ENCODE measurements at places on chromosomes 3 and 15.
A peak's percentile ranks its signal among the peaks of the same experiment; 100 is the strongest.

- DNase-seq = no peak
Measured at GRCh38 chr3:133926736-133927539, 31.3 kb upstream of the RAB6B start.

GRCh38 chr15:92881211-92881754 is 18.8 kb upstream of the CHD2 start:
- no peak for DNase-seq

- DNase-seq = no peak
Measured at GRCh38 chr15:47720555-47720954, 3.2 kb downstream of the SEMA6D start.

DNA sequence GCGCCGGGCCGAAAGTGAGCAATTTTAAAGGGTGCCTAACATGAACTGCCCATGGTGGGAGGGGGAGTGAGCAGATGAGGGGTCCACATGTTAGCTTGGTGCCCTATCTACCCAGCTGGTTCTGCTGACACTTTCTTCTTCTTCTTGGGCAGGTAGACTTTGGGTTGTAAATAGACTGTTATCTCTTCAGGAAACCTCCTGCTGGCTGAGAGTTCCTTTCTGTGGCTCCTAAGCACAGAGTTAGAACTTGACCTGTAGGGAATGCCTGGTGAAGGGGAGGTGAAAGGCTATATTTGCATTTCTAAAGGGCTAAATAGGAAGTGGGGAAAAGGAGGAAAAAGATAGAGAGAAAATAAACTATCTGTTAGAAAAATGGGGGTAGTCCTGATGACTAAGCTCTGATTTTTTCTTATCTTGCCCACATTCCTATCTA is 521.4 kb upstream of the TGFBR2 start:
- no peak for DNase-seq

DNA sequence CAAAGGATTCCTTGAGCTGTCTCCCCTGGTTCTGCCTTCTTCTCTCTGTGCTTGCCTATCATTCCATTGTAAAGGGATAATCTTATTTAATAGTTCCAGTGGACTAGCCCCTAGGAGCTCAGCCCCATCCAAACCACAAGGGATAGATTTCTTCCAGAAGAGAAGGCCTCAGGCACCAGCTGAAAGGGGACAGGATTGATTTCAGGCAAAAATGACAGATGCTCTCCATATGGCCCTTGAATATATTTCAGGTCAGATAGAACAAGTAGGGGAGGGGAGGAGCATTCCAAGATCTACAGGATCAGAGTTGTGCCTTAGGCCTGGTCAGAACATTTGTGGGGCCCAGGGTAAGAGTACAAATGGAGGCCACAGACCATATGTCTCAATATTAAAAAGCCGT is 85.3 kb downstream of the RPLP1 start:
- no peak for DNase-seq

GRCh38 chr3:157091083-157091833 is 68.7 kb downstream of the CCNL1 start:
- no peak for DNase-seq

DNA sequence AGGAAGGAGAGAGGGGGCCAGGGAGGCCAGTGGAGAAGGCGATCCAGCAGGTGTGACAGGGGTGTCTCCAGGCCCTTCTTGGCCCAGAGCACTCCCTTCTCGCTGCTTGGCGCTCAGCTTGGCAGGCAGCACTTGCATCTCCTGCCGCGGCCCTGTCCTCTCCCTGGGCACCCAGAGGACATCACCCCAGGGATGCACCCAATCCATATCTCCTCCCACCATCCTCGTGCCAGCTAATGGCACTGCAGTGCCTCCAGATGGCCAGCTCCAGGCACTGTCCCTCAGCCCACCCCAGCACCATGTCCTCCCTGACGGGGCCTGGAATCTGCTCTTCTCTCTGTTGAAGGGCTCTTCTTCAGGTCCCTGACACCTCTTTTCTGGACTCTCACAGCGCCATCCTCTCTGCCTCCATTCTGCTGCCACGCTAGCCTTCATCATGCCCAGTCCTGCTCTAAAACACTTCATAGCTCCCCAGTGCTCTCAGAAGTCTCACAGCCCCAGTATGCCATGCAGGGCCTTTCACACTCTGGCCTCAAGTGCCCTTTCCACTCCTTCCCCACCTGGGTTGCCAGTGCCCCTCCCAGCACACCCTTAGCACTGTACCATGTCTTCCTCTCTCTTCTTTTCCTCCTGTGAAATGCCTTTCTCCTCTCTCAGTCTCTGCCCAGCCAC is 106.8 kb upstream of the SLC6A11 start:
- DNase-seq = no peak

DNA sequence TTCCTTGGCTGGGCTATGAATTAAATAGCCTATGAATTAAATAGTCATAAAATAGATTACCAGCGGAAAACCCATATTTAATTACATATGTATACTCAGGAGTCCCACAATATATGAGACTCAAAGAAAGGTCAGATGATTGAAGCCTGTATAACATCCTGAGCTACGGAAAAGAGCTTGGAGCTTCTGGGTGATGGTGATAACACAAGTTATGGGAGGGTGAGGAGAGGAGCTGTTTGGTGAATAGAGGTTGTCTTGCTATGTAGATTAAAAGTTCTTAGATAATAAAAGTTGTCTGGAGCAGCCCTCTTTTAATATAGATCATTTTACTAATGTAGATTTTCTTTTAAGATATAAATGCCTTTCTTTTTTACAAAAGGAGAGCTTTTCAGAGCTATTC is 1.8 kb downstream of the PML start:
- no peak for DNase-seq

- DNase-seq = no peak
Measured at GRCh38 chr3:123447416-123447748, 1.5 kb downstream of the ADCY5 start.

- no peak for DNase-seq
Measured at GRCh38 chr3:46186471-46187340, 21.4 kb downstream of the CCR1 start.

DNA sequence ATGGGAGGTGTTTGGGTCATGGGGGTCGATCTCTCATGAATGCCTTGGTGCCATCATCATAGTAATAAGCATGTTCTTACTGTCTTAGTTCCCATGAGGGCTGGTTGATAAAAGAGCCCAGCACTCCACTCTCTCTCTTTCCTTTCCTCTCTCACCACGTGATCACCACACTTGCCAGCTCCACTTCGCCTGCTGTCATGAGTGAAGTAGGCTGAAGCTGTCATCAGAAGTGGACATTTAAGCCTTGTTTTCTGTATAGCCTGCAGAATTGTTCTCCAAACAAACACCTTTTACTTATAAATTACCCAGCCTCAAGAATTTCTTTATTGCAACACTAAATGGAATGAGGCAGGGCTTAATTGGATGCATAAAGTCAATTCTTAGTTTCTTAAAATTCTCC is 6.1 kb downstream of the OR5H1 start:
- no peak for DNase-seq

- DNase-seq = no peak
Measured at GRCh38 chr15:88658070-88658965, 19.5 kb downstream of the ISG20 start.

DNA sequence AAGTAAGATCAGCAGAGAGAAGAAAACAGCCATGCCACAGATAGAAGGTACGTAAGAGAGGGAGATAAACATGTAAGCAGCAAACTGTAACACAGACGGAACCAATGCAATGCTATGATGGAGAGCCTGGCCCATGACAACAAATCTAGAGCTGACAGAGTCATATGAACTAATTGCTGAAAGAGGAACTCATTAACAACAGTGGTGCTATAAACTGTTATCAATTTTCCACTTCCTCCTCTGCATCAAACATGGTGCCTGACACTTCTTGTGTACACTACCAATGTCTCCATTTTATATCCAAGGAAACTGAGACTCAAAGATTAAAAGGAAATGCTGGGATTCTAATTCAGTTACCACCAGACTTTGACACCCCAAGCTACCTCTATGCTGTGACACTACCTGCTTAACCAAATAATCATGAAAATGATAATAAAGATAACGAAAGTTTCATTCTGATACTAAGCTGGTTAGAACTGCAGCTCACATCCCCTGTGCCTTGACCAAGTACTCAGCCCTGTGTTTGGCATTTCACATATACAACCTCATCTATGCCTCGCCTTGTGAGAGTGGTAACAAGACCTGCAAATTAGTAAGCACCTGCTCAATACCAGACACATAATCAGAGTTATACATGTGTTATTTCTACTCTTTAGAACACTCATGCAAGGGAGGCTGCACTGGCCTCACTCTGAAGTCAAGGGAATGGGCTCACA is 79.3 kb downstream of the ANO10 start:
- DNase-seq = no peak

GRCh38 chr3:46628901-46629369 is 16.6 kb downstream of the FAM240A start:
- no peak for DNase-seq

GRCh38 chr3:168583977-168584376 is 488.3 kb upstream of the GOLIM4 start:
- DNase-seq = no peak

- no peak for DNase-seq
Measured at GRCh38 chr3:43165786-43166185, 59.9 kb upstream of the POMGNT2 start.

DNA sequence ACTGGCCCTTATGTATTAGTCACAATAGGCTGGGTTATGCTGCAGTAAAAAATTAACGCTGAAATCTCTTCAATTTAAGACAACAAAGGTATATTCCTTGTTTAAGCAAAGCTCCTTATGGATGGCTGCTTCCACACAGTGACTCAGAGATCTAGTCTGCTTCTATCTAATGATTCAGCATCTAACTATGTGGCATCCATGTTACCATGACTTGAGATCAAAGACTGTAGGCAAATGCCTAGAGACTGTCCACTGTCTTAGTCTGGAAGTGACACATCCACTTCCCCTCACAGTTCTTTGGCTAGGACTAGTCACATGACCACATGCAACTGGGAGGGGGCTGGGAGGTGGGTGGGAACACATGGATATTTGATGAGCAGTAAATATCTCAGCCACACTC is 61.3 kb upstream of the PSMD6 start:
- DNase-seq = peak; percentile 33

DNA sequence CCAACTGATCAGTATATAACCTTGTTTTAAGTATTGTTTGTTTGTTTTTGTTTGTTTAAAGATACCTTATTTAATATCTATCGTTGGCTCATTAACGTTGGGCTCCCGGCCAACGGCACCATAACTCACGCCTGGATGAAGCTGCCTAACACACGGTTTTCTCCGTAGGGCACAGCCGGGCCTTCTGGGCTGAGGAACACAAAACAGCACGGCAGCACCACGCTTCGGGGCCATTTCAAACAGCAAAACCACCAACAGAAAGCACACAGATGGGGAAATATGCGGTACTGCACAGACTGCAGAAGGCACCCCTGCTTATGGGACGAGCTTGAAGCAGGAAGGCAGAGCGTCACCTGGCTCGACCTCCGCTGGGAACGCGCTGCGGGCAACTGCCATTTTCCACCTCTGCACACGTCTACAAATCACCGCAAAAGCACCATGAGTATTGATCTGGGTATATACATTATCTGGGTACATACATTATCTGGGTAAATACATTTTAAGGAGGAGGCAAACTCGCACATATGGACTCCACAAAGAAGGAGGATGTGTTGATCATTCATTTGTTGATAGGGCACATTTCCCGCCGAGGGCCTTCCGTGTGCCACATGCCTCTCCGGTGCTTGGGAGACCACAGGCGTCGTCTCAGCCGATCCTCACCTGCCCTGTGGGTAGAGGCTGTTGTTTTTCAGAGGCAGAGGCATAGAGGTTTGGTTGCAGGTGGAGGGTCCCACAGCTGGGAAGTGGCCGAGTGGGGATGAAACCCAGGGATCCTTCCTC is 123.7 kb upstream of the ATP2B2 start:
- no peak for DNase-seq

- no peak for DNase-seq
Measured at GRCh38 chr15:56767315-56767714, 34.0 kb upstream of the ZNF280D start.

- DNase-seq = no peak
Measured at GRCh38 chr15:93517176-93517575, 428.2 kb upstream of the RGMA start.

DNA sequence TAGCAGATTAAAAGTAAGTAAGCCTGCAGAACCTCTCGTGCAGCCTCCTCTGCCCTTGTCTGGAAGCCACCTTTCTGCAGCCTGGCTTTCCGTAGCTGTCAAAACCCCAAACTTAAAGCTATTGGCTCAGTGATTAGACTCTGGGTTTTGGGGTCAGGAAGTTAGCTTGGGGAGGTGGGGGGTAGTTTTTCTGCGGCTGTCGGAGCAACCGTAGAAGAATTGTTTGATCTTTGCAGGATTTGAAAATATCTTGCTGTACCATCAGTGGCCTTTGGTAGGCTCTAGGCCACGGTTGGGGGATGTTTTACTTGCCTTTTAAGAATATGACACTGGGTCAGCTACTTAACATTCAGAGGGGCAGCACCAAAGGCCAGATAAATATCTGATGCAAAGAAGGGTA is 88.4 kb upstream of the RASGRP1 start:
- no peak for DNase-seq

DNA sequence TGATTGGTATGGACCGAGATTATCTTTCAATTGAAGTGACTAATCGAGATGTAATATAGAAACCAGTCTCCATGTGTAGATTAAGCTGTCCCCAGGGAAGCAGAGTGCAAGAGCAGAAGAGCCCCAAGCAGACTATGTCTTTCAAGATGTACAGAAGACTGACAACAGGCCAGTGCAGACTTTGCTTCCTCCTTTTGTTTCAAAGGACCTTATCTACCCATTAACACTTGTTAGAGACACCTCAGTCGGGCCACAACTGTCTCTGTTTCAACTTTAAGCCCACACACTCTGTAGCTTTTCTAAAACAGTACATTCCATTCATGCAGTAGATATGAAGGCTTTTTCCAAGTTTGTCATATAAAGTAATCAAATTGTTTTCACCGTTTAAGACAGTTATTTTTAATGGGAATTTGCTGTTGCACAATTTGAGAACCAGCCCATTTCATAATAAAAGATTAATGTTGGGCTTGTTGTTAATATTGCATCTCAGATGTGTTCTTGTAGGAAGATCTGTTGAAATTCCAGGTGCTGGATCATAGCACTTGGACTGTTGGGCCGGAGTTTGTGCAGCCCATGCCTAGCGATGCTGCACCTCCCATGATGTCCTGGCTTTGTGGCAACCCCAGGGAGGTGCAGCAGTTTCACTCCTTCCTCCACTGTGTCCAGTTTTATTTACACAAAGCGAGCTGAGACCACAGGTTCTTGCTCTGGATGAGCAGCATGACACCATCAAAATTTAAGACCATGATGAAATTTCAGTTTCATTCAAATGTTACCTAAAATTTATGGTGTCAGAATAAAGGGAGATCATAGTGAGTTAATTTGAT is 12.4 kb downstream of the GORASP1 start:
- no peak for DNase-seq

Measured in hepatic stellate cell (primary cell).